IPS DF 6.9 (cell line): ENCODE measurements at places on chromosomes 16 and 17.

- peak; percentile 88 for DNase-seq
- H3K4me3 ChIP-seq, result no peak overlapping the region
- no peaks in the 10 kb centered on the region for H3K4me1 ChIP-seq
These were observed 38.6 kb upstream of the FA2H start for GRCh38 chr16:74813109-74813641.

- no peak overlapping the region for H3K4me3 ChIP-seq
- no peak overlapping the region for H3K27ac ChIP-seq
- no peak for DNase-seq
- H3K36me3 ChIP-seq, result no peaks in the 10 kb centered on the region
- H3K4me1 ChIP-seq, result no peaks in the 10 kb centered on the region; the same call in none of the 2 replicates
- H3K27me3 ChIP-seq, result no peaks in the 10 kb centered on the region
These were observed 447.1 kb upstream of the CDH5 start for GRCh38 chr16:65919145-65919985.

DNA sequence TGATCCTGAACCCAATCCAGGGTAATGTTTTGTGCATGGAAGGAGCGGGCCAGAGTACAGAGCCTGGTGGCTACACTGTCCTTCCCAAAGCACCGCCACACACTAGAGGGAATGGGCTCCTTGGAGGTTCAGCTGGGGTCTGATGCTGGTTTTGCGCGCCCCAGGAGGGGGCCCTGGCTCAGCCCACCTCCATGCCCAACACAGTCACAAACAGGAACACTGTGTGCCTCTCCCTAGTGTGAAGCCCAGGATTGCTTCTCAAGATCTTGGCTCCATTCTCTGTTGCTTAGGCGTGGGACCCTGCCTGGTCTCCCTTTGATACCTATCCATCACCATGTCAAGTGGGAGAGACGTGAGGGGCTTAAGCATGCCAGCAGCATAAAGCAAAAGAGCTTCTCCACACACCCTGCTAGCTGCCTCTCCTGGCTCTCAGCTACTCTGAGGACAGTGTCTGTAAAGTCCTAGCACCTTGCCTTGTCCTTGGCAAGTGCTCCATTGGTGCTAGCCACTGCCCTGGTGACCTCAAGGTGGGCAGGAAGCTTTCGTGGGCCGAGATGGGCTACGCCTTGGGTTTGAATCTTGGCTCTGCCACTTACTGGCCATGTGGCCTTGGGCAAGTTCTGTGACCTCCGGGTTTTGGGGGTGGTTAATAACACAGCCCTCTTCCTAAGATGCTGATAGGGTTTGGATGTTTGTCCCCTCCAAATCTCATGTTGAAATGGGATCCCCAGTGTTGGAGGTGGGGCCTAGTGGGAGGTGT is 122.2 kb downstream of the C16orf78 start:
- no peak for DNase-seq
- no peaks in the 10 kb centered on the region for H3K36me3 ChIP-seq
- H3K27ac ChIP-seq, result no peak overlapping the region
- no peaks in the 10 kb centered on the region for H3K27me3 ChIP-seq
- no peak overlapping the region for H3K4me3 ChIP-seq

DNA sequence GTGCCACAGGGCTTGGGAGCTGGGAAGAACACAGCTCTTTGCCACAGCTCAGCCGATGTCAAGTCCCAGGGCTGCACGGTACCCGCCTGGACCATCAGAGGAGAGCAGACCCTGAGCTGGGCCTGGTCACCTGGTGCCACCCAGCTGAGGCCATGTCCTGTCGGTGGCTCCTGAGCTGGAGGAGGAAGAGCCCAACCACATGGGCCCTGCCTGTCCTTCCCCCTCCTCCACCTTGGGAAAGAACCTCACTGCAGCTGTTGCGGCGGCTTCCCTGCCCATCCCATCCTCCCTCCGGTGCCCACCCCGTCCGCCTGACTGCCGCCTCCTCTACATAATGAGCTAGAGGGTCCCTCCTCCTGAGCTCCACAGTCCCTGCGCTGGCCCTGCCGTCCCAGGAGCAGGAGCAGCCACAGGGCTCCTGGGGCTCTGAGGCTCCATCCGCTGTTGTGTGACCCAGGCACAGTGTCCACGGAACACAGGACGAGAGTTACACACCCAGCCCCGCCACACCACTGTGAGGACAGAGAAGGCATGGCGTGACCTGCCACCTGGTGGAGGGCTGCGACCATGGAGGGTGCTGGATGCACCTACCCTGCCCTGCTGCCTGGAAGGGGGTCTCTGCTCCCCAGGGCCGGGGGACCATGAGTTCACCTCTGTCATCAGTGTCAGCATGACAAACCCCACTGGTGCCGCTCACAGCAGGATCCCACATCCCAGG is 21.4 kb upstream of the CHMP6 start:
- no peak overlapping the region for H3K4me3 ChIP-seq
- no peaks in the 10 kb centered on the region for H3K27me3 ChIP-seq
- no peak for DNase-seq
- H3K4me1 ChIP-seq, result no peaks in the 10 kb centered on the region
- H3K36me3 ChIP-seq, result 0 out of 2 replicates have a peak, but pooled peaks cover under 1% of the 10 kb centered on the region

GRCh38 chr17:78868391-78868790 is 27.8 kb upstream of the USP36 start:
- DNase-seq, result no peak
- H3K27me3 ChIP-seq, result no peaks in the 10 kb centered on the region
- H3K36me3 ChIP-seq, result peaks cover 2% of the 10 kb centered on the region; the same call in 1 of the 2 replicates
- 0 out of 2 replicates have a peak, but pooled peaks cover 2% of the 10 kb centered on the region for H3K4me1 ChIP-seq

GRCh38 chr16:64196444-64196843 is 925.4 kb downstream of the CDH11 start:
- no peaks in the 10 kb centered on the region for H3K27me3 ChIP-seq
- H3K36me3 ChIP-seq, result no peaks in the 10 kb centered on the region
- DNase-seq, result no peak

DNA sequence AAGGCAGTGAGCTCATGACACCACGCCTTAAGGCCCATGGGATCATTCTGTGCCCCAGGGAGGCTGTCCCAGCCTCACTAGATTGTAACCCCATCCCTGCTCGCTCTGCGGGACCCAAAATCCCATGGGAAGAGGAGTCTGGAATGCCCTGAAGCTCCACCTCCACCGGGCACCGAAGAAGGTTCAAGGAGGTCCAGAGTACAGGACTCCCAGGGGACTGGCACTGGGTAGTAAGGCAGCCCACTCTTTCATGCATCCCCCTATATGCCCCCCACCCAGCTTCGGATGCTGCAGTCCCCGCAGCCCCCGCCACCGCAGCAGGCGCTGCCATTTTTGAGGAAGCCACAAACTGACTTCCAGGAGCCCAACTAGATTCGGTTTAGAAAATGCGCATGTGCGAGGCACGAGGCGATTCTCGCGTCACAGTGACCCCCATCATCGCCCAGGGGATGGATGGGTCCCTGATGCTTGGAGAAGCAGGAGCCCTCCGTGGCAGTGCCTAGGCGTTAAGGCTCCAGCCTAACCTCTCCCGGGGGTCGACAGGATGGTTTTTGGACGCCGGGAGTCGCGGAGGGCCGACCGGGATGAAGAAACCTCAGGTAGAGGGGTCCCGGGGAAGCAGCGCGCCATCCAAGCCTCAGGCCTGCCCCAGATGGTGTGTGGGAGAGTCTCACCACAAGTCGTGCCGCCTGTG is 1681.0 kb downstream of the TP53TG3F start:
- H3K36me3 ChIP-seq, result no peaks in the 10 kb centered on the region
- DNase-seq, result no peak
- no peaks in the 10 kb centered on the region for H3K27me3 ChIP-seq
- H3K4me3 ChIP-seq, result no peak overlapping the region
- no peaks in the 10 kb centered on the region; the same call in 1 of the 2 replicates for H3K4me1 ChIP-seq
- no peak overlapping the region for H3K27ac ChIP-seq

- DNase-seq, result no peak
- H3K36me3 ChIP-seq, result no peaks in the 10 kb centered on the region
- H3K4me1 ChIP-seq, result no peaks in the 10 kb centered on the region
- peak overlapping the region; percentile 65; the same call in 1 of the 2 replicates for H3K4me3 ChIP-seq
- H3K27ac ChIP-seq, result no peak overlapping the region
- no peaks in the 10 kb centered on the region; the same call in 1 of the 2 replicates for H3K27me3 ChIP-seq
These were observed 1.2 kb upstream of the FGF11 start for GRCh38 chr17:7437950-7438614.

DNA sequence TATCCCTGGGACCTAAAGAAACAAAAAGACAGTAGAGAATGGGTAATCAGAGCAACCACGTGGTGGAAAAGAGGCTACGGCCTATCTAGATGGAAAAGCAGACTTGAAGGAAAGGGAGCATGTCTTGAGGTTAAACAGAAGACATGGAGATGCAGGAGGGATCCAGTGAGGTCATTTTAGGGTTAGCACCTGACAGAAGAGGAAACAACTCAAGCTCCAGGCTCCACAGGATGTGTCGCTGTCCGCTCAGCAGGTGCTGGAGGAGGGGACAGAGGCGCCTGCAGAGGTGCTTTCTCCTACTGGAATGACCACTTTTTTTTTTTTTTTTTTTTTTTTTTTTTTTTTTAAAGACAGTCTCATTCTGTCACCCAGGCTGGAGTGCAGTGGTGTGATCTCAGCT is 47.5 kb upstream of the CLEC3A start:
- no peaks in the 10 kb centered on the region for H3K36me3 ChIP-seq
- peaks cover 4% of the 10 kb centered on the region; the same call in 1 of the 2 replicates for H3K4me1 ChIP-seq
- H3K27ac ChIP-seq, result no peak overlapping the region
